Daoy (cell line): ENCODE measurements at places on chromosomes 6 and 20.

- DNase-seq, result no peak
These were observed 6.8 kb upstream of the PLCB4 start for GRCh38 chr20:9062066-9062465.

DNA sequence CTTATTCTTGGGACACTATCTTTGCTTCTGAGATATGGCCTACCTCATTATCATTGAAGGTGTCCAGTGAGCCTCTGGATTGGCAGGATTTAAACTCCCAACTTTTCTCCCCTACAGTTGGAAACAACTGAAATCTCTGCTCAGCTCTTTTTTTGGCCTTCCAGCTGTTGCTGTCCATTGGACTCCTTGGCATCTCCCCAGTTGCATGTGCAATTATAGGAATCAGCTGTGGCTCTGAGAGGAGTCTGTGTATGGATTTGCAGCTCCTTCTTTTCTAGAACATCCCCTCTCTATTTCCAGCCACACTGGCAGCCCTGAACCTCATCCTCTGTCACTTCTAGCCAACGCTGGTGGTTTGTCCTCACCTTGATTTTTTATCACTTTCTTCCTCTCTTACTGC, 21.2 kb downstream of the RAB22A start:
- DNase-seq, result no peak

- DNase-seq, result peak; percentile 41
These were observed 43.2 kb downstream of the YTHDF1 start for GRCh38 chr20:63172726-63173125.

- DNase-seq, result no peak
These were observed 81.4 kb downstream of the CTNNBL1 start for GRCh38 chr20:37775200-37775599.

GRCh38 chr20:13870170-13870748, 85.4 kb downstream of the NDUFAF5 start:
- no peak for DNase-seq

GRCh38 chr20:24942679-24943078, 6.4 kb upstream of the CST7 start:
- DNase-seq, result no peak

DNA sequence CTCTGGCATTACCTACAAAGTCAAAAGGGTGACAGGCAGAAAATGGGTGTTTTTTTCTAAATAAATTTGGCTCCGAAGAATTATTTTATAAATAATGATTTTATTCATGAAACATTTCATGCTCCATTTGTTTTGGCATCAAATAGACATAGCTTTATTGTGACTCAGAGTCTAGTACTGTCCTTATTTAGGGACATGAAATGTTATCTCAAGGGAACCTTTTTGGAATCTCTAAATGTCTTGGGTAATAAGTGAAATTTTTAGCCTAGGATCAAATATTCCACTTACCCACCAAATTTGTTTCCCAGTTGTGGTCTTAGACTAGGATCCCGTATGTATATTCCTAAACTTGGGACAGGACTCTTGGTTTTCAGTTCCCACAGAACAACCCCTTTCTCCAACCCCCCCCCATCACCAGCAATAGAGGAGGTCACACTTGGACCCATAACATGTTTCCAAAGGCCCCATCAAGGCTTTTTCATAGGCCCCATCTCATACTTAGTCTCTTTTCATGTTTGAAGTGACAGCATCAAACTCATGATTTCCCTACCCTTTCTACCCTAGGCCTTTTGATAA, 81.8 kb downstream of the JAG1 start:
- no peak for DNase-seq

- DNase-seq, result no peak
These were observed 535 bp downstream of the VSTM2L start for GRCh38 chr20:37903317-37904007.

GRCh38 chr20:19992996-19993908, 23.9 kb upstream of the NAA20 start:
- DNase-seq, result peak; percentile 93

DNA sequence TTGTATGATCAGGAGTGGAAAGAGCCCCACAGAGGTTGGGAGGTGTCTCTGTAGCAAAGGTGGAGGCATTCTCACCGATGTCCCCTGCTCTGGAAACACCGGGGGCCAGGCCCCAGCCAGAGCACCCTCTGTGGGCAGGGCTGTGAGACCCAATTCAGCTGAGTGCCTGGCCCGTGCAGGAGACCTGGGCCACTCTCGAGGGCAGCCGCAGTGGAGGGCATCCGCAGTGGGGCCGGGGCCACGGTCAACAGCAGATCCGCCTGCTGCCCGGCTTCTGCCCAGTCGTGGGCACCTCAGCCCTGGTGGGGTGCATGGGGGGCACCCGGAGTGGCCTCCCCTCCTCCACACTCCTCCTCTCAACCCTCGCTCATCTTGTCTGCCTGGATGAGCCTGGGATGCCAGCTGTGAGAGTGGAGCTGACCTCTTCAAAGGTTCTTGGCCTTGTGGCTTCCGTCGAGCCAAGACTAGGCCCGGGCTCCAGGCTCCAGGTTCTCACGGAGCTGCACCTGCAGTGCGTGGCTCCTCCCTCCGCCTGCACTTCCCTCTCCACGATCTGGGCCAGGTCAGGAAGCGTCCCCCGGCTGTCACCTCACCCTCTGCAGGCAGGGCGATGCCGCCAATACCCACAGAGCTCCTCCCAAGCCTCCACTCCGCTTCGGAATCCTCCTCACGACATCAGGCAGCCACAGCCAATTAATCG, 134.8 kb downstream of the TAF4 start:
- DNase-seq, result no peak

DNA sequence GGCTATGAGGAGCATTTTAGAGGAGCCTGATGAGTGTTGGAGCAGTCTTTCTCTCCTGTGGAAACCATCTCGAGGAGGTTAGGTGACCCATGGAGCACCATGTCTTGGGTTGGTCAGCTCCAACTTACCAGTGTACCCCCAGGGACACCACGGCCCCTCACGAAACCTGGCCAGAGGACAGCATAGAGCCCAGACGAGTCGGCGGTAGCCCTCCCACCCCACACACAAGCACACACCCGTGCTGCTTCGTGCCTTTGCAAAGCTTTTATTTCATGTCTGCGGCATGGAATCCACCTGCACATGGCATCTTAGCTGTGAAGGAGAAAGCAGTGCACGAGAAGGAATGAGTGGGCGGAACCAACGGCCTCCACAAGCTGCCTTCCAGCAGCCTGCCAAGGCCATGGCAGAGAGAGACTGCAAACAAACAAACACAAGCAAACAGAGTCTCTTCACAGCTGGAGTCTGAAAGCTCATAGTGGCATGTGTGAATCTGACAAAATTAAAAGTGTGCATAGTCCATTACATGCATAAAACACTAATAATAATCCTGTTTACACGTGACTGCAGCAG, 53.6 kb downstream of the EZR start:
- no peak for DNase-seq

GRCh38 chr6:45808917-45809316, 206.7 kb downstream of the CLIC5 start:
- no peak for DNase-seq

DNA sequence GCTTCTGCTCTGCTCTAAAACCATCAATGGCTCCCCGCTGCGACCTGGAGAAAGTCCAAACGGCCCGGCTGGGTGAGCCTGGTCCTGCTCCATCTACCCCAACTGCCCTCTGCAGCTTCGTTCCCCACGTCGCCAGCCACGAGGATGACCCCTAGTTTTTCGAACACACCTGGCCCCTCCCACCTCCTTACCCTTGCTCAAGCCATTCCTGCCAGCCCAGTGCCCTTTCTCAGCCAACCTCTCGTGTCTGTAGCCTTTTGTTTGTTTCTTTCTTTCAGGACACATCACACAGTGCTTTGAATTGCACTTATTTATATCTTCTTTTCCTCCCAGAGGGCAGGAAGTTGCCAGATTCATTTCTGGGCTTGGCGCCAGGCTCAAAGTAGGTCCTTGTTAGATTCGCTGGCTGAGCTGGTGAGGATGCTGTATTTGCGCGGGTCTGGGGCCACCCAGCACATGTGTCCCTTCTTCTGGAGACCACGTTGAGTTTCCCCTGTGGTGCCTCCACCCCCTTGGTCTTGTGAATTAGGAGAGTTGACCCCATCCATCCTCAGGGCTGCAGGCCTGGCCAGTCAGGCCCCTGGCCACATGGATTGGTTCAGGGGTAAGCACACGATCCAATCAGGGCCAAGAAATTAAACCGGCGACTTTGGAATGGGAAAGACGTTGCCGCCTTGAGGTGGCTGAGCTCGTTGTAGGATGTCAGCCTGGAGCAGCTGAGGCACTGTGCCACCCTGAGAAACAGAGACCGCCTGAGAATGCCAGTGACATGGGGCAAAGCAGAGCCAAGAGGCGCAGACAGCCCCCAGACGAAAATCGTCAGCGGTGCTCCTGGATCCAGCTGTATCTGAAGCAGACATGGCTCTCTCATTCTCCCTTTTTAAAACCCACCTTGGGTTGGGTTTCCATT, 156.0 kb downstream of the CEBPB start:
- DNase-seq, result peak; percentile 85

GRCh38 chr6:144681334-144681733, 396.2 kb downstream of the UTRN start:
- no peak for DNase-seq

GRCh38 chr6:16839631-16840179, 78.4 kb upstream of the ATXN1 start:
- no peak for DNase-seq

DNA sequence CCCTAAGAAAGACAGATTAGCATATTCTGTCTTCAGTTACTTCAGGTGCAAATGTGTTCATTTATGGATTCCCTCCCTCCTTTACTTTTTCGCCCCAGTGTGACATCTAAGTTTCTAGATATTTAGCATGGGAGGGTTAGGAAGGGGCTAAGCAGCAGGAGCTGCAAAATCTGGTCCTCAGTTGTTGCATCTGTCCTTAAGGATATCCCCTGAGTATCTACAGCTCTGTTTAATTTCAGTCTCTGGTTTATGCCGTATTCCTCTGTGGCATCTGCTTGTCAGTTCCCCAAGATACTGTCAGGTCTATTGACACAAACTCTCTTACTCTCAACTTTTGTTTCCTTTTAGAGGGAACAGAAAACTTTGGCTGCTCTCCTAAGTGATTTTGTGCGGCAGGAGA, 754.6 kb upstream of the MAP3K7 start:
- DNase-seq, result no peak
